ENCODE measurements at places on chromosomes 5 and 9.

GRCh38 chr9:136862849-136863622, 3.1 kb downstream of the EDF1 start:
- H3K4me3 ChIP-seq: no peak overlapping the region
- no peaks in the 10 kb centered on the region for H3K27me3 ChIP-seq
- H3K4me1 ChIP-seq: peaks cover 4% of the 10 kb centered on the region

GRCh38 chr5:116573702-116574366, 789 bp downstream of the SEMA6A start:
- H3K27me3 ChIP-seq: no peaks in the 10 kb centered on the region
- H3K36me3 ChIP-seq: peaks cover 7% of the 10 kb centered on the region
- H3K27ac ChIP-seq: peak overlapping the region; percentile 90
- peak; percentile 65 for DNase-seq

DNA sequence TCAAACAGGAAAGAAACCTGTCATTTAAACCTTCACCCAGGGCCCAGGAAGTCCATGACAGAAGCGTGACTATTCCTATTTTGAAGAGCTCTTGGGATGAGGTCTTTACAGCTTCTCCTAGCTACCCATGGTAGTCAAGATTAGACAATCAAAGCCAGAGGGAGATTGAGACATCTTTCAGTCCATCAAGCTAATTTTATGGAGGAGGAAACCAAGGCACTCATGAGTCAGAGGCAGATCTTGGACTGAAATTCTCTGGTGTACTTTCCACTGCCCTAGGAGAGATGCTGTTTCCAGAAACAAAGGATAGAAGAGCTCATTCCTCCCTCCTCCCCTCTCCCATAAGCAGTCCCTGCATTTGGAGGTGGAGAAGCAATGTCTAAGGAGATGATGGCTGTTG, 9.2 kb downstream of the TNFSF8 start:
- H3K36me3 ChIP-seq: no peaks in the 10 kb centered on the region
- H3K27ac ChIP-seq: no peak overlapping the region
- DNase-seq: no peak
- no peaks in the 10 kb centered on the region for H3K27me3 ChIP-seq

DNA sequence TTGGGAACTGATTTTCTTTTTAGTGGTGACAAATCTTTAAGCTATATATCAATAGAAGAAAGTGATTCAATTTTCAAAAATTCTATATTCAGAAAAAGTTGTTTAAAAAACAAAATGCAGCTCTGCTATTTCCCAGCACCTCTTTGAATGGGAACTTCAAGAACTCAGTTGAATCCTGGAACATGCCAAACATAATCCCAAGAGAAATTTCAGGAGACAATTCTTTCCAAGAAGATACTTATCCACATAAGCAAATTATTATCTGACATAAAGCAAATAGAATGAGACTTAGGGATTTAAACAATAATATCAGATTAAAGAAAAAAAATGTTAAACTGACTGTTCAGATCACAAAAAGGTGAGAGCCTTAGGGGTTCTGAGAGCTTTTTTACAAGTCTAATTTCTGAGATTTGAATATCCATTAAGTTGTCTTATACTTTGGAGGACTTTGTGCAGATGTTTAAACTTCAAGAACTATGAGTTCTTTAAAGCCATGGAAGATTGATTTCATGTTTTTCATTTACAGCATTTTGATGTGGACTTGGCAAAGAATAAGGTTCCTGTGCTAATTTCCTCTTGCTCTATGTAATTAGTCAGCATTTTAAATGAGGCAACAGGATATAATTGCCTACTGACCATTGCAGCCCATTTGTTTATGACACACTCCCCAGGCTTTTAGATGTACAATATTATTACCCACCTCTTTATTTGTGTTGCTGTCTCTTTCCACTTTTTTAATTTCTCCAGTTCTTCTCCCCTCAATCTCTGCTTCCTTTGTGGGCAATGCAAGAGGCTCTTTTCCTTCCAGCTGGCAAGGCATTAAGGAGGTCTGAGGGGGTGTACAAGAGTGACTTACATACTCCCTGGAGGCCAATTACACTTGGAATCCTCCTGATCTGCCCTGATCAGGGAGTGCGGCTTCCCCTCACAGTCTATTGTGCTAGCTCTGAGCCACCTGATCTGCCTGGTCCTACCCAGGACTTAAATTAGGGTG, 419.1 kb downstream of the NR2F1-AS1 start:
- peaks cover 17% of the 10 kb centered on the region for H3K4me1 ChIP-seq
- no peaks in the 10 kb centered on the region for H3K36me3 ChIP-seq
- DNase-seq: no peak
- H3K27ac ChIP-seq: no peak overlapping the region
- H3K4me3 ChIP-seq: no peak overlapping the region

DNA sequence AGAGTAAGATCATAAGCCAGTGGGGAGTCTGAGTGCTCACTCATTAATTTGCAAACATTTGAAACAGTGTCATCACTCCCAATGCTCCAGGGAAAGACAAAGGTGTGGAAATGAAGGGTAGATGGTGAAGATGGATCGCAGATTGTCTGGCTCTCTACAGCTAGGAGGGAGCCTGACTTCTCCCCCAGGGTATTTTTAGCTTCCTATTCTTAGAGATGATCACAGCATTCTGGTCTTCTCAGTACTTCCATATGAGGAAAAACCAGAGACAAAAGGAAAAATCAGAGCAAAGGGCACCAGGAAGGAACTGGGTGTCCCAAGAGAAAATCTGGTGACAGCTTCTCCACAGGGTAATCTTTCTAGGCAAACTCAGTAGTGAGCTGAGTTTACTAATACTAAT, 401.9 kb upstream of the GRIA1 start:
- no peaks in the 10 kb centered on the region for H3K4me1 ChIP-seq
- no peaks in the 10 kb centered on the region for H3K27me3 ChIP-seq
- H3K36me3 ChIP-seq: no peaks in the 10 kb centered on the region
- H3K4me3 ChIP-seq: no peak overlapping the region
- DNase-seq: no peak

DNA sequence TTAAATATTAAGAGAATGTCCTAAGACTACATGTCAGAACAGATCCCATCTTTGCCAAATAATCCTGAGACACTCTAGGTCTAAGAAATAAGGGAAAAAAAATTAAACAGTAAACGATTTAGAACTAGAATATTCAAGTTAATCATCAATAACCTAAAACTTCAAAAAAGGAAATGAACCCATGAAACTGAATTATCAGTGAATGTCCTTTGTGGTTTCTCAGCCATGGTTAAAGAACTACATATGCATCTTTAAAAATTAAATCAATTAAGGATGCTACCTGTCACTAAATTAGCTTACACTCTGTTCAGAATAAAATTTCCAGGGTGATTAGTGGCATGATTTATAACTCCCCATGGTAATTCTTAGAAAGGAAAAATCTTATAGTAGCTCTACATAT, 850.0 kb upstream of the C9orf72 start:
- no peaks in the 10 kb centered on the region for H3K27me3 ChIP-seq
- no peak for DNase-seq
- H3K4me3 ChIP-seq: no peak overlapping the region
- H3K27ac ChIP-seq: no peak overlapping the region

DNA sequence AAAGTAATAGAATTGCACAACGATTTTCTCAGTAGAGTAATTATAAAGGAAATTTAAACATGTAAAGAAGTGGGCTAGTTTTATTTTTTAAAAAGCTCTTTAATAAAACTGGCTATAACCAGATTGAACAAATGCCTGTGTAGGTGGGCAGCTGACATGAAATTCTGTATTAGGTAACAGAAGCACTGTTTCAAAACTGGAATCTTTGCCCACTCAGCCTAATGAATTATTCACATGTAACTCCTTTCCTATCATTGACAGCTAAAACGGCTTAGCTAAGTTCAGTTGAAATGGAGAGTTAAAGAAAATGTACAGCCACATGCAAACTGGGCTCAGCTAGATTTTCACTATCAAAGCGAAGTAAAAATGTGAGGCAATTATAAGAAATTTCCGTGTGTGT, 1300.1 kb upstream of the ACO1 start:
- no peak overlapping the region for H3K4me3 ChIP-seq
- H3K27ac ChIP-seq: no peak overlapping the region
- H3K4me1 ChIP-seq: no peaks in the 10 kb centered on the region
- H3K36me3 ChIP-seq: no peaks in the 10 kb centered on the region
- no peaks in the 10 kb centered on the region for H3K27me3 ChIP-seq
- DNase-seq: no peak

DNA sequence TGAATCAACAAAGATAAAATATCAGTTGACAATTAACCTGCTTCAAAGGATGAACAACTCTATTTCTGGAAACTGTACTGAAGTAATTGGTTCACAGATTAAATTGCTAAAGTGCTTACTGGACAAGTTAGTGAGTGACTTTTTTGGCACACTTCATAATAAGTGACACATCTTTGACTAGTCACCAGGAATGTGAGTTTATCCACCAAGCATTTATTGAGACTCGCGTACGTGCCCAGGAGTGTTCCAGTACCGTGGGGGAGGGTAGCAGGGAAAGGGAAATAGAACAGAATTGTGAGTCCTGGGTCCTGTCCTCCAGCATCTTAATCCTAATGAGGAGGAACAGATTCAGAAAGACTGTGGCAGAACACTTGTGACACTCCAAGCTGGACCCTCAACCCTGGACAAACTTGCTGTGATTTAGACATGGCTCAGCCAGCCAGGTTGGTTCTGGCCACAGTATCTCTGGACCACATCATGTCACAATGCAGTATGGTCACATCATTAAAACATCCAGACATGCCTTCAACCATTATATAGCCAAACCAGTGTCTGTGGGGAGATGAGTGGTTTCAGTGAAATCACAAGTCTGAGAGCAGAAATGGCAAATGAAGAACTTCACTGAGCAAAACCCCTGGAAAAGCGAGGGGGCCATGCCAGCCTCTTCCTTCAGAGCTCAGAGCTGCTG, 623.1 kb downstream of the BNC2 start:
- no peak overlapping the region for H3K4me3 ChIP-seq
- no peaks in the 10 kb centered on the region for H3K36me3 ChIP-seq
- H3K4me1 ChIP-seq: no peaks in the 10 kb centered on the region

GRCh38 chr5:170589643-170590042, 85.8 kb downstream of the KCNIP1 start:
- H3K36me3 ChIP-seq: no peaks in the 10 kb centered on the region
- H3K27ac ChIP-seq: no peak overlapping the region
- no peak for DNase-seq
- no peak overlapping the region for H3K4me3 ChIP-seq
- H3K27me3 ChIP-seq: no peaks in the 10 kb centered on the region
- H3K4me1 ChIP-seq: peaks cover under 1% of the 10 kb centered on the region

DNA sequence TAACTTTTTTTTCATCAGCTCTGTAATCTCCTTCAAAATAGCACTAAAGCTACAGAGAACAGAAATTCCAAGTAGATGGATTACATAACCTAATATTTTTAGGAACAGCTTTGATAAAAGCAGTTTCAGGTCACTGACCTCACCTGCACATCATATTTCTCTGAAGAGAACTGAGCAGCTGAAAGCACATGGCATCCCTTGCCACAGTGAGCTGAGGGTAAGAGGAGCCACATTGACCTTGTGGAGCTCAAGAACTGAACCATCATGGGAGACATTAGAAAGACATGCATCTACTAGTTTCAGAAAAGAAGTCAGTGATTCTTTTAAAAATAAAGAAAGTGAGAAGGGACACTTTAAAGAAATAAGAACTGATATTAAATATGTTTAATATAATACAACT, 222.7 kb downstream of the CFAP90 start:
- no peaks in the 10 kb centered on the region for H3K36me3 ChIP-seq
- H3K4me1 ChIP-seq: peaks cover 26% of the 10 kb centered on the region
- no peak for DNase-seq
- H3K27ac ChIP-seq: no peak overlapping the region
- no peak overlapping the region for H3K4me3 ChIP-seq

GRCh38 chr5:5497152-5497788, 74.8 kb downstream of the ICE1 start:
- H3K36me3 ChIP-seq: no peaks in the 10 kb centered on the region
- H3K27me3 ChIP-seq: no peaks in the 10 kb centered on the region
- no peak overlapping the region for H3K4me3 ChIP-seq
- no peaks in the 10 kb centered on the region for H3K4me1 ChIP-seq
- H3K27ac ChIP-seq: no peak overlapping the region

DNA sequence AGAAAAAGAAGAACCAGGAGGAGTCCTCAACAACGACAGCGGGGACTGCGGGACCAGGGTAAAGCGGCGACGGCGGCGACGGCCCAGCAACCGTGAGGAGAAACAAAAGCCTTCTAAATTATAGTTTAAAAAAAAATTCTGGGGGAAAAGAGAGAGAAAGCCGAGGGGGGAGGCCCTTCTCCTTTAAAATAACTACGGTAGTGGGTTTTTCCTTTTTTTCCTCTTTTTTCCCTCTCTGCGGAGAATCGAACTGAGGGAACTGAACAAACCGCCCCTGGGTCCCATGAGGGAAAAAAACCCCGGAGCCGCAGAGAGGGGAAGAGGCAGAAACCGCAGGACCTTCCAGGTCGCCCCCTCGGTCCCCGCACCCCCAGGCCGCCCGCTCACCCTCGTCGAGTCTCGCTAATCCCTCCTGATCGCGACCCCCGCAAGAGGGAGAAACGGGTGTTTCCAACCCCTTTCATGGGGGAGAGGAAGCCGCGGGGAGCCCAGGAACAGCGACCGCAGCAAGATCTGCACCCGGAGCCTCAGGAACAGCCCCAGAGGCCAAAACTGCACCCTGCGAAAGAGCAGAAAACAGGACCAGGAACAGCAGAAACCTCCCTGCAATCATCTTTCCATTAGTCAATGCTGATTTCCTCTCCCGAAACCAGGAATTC, 453 bp downstream of the CPEB4 start:
- peak; percentile 29 for DNase-seq
- no peaks in the 10 kb centered on the region for H3K27me3 ChIP-seq
- H3K4me1 ChIP-seq: peaks cover 30% of the 10 kb centered on the region
- peak overlapping the region; percentile 69 for H3K4me3 ChIP-seq
- H3K36me3 ChIP-seq: no peaks in the 10 kb centered on the region
- no peak overlapping the region for H3K27ac ChIP-seq

DNA sequence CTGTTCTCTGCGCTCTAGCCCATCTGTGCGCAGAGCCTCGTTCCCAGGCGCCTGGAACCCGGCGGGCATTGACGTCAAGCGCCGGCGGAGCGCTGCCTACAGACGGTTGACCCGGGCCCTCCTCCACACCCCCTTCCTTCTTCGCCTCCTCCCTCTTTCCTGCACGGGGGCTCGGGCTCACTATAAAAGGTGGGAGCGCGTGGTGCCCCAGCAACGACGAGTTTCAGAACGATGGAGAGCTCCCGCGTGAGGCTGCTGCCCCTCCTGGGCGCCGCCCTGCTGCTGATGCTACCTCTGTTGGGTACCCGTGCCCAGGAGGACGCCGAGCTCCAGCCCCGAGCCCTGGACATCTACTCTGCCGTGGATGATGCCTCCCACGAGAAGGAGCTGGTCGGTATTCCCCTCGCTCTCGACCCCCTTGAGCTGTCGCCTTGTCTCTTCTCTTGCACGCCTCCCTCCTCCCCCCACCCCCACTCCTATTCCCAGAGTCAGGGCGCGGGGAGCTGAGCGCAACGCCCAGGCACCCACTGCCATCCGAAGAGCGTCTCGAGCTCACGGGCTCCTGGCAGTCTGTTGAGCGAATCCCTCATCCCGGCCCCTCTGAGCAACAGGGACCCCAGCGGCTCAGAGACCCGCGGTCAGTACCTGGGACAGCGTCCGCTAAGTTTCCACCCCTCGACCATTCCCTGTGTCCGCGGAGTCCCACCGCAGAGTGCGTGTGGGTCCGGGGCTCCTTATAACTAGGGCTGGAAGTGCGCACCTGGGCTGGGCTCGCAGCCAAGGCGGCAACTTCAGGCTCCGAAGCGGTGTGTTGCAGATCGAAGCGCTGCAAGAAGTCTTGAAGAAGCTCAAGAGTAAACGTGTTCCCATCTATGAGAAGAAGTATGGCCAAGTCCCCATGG, at the start of gene CARTPT:
Gene CARTPT (plus strand): TSS at position 213 of the 902 bp plus-strand sequence. CDS start 19 bp downstream, at position 232.
- H3K4me3 ChIP-seq: no peak within 1 kb of the TSS
- H3K4me1 ChIP-seq: no peaks in the 10 kb centered on the region
- H3K36me3 ChIP-seq: no peaks in the 10 kb centered on the region
- H3K27ac ChIP-seq: no peak within 1 kb of the TSS
- DNase-seq: no peak
- H3K27me3 ChIP-seq: no peaks in the 10 kb centered on the region

All from SJCRH30 (cell line).